ENCODE measurements at places on chromosomes 6 and 20.

DNA sequence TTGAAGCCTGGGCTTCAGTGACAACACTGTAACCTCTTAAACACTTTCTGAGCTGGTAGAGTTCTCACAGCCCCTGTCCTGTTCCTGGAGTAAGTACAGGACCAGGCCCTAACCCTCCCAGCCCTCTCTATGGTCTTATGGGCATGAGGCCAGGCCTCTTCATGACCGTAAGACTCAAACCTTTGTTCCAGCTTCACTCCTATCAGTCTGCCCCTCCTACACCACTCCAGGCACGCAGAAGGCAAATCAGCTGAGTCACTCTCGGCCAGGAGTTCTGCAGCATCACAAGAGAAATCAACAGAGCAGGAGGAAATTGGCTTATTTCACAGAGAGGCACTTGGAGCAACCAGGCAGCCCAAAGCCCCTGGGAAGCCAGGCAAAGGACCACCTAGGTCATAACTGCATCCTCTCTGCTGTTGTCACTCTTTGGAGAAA, 25.3 kb upstream of the CHD6 start:
- DNase-seq: no peak

- no peak for DNase-seq
Measured at GRCh38 chr6:32113386-32114352, 4.5 kb upstream of the TNXB start.

DNA sequence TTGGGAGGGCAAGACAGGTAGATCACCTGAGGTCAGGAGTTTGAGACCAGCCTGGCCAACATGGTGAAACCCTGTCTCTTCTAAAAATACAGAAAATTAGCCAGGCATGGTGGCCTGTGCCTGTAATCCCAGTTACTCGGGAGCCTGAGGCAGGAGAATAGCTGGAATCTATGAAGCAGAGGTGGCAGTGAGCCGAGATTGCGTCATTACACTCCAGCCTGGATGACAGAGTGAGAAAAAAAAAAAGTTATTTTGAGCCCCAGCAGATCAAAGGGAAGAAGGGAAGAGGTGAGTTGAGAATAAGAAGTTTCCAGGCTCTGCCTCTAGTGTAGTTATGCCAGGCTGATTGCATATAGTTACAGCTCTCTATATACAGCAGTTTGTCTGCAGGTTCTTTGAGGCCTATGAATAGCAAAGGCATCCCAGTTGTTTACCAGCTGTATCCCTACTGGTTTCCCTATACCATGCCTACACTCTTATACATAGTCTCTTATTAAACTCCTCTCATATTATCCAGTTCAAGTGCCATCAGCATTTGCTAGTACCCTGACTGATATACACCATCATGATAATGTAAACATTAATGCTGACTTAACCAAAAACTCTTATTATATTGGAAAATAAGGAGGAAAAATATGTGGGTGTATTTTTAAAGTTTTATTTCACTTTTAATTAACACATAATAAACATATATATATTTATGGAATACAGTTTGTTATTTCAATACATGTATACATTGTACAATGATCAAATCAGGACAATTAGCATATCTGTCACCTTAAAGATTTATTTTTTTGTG, 823.6 kb upstream of the ADGRB3 start:
- no peak for DNase-seq

DNA sequence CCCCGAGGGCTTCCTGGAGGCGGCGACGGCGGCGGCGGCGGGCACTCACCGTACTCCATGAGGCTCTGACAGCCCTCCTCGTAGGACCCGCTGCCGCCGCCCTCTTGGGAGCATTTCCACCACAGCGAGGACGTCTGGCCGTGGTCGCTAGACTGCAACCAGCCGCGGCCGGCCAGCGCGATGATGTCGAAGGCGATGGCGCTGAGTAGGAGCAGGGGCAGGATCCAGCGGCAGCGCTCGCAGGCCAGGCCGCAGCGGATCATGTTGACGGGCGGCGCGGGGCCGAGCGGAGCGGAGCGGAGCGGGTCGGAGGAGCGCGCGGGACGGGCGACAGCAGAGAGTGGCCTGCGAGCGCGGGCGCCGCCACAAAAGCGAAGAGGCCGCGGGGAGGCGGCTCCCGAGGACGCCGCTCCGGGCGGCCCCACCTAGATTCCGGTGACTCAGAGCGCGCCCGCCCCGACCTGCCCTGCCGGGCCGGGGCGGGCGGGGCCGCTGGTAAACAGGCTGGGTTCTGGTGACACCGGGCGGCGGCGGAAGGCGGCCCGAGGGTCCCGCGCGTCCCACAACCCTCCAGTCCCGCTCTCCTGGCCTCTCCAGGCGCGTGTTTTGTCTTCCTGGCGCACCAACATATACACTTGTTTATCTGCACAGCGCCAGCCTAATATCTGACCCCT, at the start of gene PERP:
Gene PERP, minus strand, starts transcription at position 342 of the 674 bp plus-strand sequence. Its CDS starts 79 bp downstream, at position 263.
- peak; percentile 36 for DNase-seq

GRCh38 chr6:9086331-9086730, 651.0 kb upstream of the SLC35B3 start:
- no peak for DNase-seq

- no peak for DNase-seq
Measured at GRCh38 chr6:4351520-4352321, 216.3 kb upstream of the ECI2 start.

- no peak for DNase-seq
Measured at GRCh38 chr20:40050596-40050995, 638.4 kb downstream of the MAFB start.

- DNase-seq: no peak
Measured at GRCh38 chr6:81801489-81801888, 49.0 kb upstream of the TENT5A start.

- no peak for DNase-seq
Measured at GRCh38 chr6:45896783-45897441, 118.7 kb downstream of the CLIC5 start.

DNA sequence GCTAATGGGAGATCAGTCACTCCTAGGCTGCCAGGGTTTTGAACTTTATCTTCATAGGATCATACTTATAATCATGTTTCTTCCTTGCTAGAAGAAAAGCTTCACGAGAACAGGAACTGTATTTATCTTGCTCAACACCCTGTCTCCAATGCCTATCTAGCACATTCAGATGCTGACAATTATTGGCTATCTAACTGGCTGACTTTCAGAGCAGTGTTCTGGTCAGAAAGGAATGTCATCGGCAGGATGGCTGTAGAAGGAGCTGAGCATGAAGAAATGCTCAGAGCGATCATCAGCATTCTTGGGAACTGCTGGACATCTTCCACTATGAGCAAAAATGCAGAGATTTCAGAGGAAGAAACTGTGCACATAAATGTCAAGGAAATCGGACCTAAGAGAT, 628.0 kb upstream of the NRSN1 start:
- no peak for DNase-seq

DNA sequence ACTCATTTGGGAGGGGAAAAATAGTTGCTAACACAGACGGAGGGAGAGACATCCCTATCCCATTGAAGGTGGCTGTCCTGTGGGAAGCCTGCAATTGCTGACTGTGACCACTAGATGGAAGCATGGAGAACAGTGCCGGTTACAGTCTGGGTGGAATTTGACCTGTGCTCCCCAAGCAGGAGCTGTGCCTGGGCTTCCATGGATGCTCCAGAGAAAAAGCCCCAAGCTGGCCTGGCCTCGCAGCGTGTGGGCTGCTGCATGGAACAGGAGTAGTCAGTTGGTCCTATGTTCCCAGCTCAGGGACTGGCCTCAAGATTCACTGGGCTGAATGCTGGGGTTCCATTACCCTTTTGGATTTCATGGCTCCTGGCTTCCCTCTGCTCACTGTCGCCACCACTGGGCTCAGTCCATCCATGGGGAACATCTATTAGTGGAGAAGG, 116.3 kb upstream of the CHD6 start:
- no peak for DNase-seq

GRCh38 chr6:72464791-72465691, 156.8 kb upstream of the KCNQ5 start:
- DNase-seq: no peak

GRCh38 chr6:10655508-10656055, 38.8 kb downstream of the C6orf52 start:
- no peak for DNase-seq

GRCh38 chr6:44211284-44211683, 5.4 kb upstream of the MYMX start:
- DNase-seq: no peak

DNA sequence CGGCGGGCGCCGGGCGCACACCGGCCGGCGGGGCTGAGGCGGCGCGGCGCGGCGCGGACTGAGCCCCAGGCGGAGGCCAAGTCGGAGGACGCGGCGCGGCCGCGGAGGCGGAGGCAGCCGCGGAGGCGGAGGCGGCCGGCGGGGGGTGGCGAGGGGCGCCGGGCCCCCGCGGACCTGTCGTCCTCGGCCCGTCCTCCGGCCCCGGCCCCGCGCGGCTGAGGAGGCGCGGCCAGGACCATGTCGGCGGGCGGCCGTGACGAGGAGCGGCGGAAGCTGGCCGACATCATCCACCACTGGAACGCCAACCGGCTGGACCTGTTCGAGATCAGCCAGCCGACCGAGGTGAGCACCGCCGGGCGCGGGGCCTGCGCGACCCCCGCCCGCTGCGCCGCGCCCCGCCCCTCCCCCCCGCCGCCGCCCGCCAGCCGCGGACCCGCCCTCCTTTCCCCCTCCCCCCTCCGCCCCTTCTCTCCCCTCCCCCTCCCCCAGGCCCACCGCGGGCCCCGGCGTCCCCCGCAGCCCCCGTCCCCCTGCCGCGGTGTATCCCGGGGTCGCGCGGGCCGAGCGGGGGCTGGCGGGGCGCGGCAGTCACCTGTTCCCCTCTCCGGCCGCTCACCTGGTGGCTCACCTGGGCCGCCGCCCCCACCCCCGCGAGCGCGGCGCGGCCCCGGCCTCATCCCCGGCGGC, at the start of gene AFDN:
Gene AFDN, plus strand, starts transcription at position 16 of the 687 bp plus-strand sequence. Its CDS starts 222 bp downstream, at position 238.
- no peak for DNase-seq

DNA sequence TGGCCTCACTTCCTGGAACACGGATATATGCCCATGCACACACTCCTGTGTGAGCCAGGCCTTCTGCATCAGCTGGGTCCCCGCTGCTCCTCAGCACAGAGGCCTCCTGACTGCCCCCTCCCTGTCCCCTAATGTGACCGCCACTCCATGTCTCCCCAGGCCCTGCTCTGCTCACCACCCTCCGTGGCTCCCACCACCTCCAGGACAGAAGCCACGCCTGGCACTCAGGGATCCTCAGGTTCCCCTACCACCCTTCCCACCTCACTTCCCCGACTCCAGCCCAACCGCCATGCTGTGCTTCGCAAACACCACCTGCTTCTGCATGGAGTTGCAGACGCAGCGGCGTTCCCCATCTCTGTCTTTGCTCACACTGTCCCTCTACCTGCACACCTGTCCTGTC, 4.3 kb upstream of the SRC start:
- no peak for DNase-seq

DNA sequence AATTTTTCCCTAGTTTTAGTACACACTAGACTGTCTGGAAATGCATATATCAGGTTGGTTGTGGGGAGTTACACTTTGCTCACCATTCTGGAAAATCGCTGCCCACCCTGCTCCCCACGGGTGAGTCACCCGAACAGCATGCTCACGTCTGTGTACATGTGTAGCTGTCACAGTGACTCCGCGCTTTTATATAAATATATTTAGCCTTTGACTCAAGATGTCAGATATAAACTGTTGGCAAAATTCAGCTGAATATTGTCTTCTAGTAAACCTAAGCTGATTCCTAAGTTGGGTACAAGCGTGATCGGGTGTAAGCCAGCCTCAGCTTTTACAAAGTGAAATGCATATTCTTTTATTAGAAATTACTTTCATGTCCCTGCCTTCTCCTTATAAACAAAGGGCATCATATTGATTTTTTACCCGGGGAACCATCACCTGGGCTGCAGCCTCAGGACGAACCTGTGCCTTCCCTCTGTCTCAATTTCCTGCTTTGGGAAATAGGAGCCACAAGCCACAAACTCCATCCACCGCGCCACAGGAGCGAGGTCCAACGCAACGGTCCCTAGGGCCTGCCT, 4.3 kb downstream of the SDCBP2 start:
- DNase-seq: no peak

DNA sequence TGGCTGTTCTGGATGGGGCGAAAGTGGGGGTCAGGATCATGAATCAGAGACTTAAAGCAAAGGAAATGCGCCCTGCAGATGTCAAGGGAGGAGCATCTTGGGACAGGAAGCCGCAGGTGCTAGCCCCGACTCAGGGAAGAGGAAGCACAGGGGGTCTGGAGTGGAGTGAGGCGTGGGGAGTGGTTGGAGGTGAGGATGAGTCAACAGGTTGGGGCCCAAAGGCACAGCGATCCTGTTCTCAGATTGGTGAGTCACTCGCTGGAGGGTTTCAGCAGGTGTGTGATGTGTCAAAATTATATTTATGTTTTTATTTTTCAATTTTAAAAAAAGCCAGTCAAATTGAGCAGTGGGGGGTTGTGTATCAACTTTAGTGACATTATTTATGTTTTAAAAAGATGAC, 19.0 kb downstream of the PACSIN1 start:
- peak; percentile 79 for DNase-seq

DNA sequence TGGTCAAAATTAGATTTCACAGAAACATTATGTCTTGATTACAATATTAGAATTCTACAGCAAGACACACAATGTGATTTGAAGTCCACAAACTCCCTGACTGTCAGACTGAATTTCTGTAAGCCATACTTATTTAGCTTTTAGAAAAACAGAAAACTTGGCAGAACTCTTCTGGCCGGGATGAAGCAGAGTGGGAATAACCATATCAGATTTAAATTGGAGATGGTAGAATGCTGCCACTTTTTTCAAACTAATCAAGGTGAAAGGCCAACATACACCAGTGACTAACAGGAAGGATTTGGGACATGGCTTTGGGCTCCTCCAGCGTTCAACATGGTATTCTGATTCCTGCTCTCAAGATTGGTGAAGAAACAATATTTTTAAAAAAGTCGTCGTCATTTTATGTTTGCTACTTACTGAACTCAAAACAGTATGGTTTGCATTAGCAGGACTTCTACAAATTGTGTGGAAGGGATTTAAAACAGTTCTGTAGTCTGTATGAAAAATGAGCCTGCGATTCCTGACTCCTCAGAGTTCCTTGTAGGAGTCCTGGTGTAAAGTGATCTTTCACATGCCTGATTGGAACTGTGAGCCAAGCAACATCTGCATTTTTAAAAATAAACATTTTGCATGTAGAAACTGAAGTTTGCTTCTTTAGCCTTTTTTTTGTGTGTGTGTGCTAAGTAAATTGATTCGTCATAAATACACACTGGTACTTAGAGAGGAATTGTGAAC, 297.9 kb upstream of the SOX4 start:
- no peak for DNase-seq

DNA sequence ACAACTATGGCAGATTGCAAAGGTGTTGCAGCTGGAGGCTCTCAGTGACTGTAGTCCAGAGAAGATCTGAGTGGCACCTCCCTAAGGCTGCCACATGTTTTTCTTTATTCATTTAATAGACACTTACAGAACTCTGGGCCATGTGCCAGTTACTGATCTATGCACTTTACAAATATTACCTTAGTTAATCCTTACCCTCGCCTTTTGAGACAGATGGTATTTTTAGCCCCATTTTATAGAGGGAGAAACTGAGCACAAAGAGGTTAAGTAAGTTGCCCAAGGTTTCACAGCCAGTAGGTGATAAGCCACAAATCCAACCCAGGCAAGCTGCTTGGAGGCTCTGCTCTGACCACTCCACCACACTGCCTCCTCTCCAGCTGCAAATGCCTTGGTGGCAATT, 6.5 kb upstream of the SCRT2 start:
- no peak for DNase-seq

Data from stimulated activated CD4-positive, alpha-beta T cell treated with anti-CD3 and anti-CD28 coated beads, TNF-alpha, amount 100 ng/mL, for 48 hours (primary cell).